ENCODE measurements at places on chromosomes 4 and X. TPM values are rescaled to one million over a fixed set of nuclear protein-coding genes. Genes with fewer than 3 reads are reported as not detected.
A peak's percentile ranks its signal among the peaks of the same experiment; 100 is the strongest.

The LARP7 gene
- total RNA-seq: 37.9 TPM

The STARD8 gene
- 7.1 TPM for total RNA-seq

GRCh38 chrX:11555759-11556158, 110.0 kb downstream of the ARHGAP6 start:
- DNase-seq: peak; percentile 25

DNA sequence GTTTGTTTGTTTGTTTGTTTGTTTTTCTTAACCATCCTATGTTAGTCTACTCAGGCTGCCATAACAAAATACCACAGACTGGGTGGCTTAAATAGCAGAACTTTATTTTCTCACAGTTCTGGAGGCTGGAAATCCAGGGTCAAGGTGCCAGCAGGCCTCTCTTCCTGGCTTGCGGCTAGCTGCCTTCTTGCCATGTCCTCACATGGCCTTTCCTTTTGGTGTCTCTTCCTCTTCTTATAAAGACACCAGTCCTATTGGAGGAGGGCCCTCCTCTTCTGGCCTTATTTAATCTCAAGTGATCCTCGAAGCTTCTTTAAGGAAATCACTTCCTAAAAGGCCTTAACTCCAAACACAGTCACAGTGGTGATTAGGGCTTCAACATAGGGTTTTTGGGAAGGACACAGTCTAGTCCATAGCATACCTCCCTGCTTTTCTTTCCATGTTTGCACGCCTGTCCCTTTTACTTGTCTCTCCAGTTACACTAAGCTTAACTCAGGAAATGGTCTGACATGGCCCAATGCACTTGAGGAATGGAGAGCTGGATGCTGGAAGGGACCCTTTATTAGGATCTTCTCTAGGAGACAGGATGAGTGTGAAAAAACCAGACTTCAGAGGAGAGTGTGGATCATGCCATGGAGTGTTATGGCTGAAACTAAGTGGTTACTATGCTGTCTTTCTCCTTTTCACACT, 36.0 kb upstream of the MGST2 start:
- no peak for DNase-seq

DNA sequence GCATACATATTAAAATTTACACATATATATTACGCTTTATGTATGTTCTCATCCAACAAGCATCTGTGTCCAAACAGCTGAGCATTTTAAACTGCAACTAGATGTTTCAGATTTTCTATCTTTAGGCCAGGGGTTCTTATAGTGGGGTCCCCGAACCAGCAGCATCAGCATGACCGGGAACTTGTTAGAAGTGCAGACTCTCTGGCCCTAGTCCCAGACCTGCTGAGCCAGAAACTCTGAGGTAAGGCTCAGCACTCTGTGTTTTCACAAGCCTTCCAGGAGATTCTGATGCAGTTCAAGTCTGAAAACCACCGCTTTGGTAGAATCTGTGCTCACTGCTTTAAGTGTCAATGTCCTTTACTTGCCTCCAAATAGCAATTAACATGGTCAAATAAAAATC, 266.2 kb upstream of the CASK start:
- DNase-seq: no peak

DNA sequence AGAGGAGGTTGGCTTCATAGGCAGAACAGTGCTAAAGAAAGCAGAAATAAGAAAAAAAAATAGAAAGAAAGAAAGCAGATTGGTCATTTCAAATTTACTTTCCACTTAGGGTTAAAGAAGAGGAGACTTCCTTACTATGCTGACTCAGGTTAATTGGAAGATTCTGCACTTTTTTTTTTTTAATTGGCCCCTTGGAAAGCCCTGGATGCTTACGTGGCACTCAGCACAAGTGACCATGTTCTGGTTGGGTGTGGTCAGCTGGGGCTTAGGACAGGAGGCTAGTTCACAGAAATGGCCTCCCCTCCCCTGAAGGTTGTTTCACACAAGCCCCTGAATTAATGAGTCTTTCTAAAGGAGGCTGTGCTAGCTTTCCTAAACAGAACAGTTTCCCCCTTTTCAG, 14.5 kb downstream of the MAGEA9B start:
- DNase-seq: no peak

DNA sequence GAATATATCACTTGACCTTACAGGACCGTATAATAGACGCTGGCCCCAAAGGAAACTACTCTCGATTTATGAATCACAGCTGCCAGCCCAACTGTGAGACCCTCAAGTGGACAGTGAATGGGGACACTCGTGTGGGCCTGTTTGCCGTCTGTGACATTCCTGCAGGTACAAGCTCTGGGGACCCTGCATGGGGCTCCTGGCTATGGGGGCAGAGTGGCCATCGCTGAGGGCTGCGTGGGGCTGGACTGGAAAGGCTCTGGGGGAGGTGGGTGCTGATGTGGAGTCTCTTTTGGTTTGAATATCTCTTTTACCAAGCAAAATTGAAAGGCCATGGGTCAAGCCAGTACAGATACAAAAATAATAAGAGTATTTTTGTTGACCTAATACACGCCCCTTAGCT, 33.9 kb downstream of the NELFA start:
- DNase-seq: no peak

DNA sequence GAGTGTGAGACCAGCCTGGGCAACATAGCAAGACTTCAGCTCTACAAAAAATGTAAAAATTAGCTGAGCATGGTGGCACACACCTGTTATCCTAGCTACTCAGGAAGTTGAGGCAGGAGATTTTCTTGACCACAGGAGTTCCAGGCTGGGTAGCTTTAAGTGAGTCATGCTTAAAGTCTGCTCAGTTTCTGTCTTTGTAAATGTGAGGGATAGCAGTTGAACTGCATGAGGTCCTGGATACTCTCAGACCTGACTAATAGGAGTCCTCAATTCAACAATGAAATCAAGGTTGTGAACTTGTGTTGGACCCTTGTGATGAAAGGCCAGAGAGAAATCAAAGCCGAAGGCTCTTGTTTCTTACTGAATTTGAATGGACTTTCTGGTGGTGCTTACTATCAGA, 45.2 kb downstream of the STARD8 start:
- peak; percentile 75 for DNase-seq

DNA sequence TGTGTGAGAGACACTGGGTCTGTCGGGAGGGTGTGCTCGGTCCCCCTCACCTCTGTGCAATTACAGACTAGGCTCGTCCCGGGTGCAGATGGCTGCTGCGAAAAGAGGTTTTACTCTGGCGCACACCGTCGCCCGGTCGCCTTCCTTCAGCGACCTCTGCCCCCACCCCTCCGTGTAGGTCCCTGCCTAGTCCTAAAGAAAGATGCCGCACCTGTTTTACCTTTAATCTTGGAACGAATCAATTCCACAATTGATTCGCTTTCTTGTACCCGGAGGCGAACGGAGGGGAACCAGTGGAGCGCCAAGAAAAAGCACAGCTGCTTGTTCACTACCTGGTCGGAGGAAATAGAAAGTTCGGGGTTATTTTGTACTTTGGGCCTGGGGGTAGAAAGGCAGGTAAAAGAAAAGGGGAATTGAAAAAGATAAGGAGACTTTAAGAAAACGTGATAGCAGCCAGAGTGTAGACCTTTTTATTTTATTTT, 1.2 kb downstream of the NPNT start:
- DNase-seq: no peak

- no peak for DNase-seq
These were observed 551 bp downstream of the NPNT start for GRCh38 chr4:105895583-105896460.

DNA sequence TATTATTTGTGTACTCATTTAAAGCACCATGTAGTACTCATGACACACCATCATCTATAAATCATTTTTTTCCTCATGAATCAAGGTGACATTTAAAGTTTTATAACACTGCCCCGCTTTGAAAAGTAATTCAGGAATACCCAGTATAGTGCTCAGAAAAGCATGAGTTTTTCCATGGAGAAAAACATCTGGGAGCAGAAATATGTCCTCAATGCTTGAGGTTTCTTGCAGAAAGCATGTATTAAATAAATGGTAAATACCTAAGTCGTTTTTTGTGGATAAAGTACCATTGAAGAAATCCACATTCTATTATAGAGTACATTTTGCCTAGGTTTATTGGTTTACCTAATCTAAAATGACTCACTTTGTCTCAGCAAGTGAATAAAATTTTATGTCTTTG, 66.2 kb downstream of the UBA6 start:
- DNase-seq: no peak

- DNase-seq: peak; percentile 29
These were observed 930.7 kb upstream of the PCDH10 start for GRCh38 chr4:132218406-132218805.

DNA sequence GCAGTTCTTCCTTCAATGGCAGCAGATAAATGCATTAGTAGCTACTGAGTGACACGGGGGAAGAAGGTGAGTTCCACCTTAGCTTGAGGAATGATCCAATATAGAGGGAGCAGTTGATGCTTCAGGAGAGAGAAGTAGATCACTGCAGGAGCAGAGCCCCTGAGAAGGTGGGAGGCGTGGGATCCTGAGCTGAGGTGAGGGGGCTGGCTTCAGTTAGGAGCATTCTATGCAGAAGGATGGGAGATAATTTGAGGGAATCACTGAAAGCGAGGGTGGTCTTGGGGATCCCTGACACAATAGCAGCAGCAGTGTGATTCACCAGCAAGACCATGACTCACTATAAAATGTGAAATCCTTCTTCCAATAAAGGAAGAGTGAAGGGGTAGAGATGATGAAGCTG, 48.0 kb downstream of the XAGE2 start:
- DNase-seq: no peak

Data from HT1080 (cell line).